ENCODE measurements at places on chromosomes 11 and 22.

DNA sequence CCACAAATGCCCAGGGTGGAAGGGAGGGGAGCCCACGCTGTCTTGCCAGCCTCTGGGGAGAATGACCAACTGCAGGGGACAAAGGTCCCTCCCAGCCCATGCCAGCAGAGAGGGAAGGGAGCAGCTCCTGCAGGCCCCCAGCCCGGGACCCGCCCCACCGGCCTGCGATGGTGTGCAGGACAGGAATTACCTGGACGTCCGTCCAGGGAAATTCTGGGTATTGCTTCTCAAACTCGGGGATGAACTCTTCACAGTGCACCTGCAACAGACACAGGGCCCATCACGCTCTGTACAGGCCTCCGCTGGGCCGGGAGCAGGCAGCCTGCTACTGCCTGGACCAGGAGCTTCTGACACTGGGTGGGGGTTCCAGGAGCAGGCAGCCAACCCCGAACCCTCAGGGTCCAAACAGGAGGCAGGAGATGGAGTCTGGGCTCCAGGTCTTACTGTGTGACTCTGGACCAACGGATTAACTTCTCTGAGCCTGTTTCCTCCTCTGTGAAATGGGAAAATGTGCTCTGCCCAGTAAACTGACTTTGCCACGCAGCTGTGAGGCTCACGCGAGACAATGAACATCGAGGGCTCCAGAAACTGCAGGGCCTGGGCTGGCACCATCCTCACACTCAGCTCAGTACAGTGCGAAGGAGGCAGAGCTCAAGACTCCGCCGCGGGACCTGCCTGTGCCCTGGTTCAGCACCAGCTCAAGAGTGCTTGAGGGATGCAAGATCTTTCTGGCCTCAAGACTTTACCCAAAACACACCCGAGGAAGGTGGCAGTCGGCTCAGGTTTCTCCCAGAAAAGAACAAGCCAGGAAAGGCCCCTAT, 17.4 kb downstream of the TTLL12 start:
- no peak for DNase-seq

DNA sequence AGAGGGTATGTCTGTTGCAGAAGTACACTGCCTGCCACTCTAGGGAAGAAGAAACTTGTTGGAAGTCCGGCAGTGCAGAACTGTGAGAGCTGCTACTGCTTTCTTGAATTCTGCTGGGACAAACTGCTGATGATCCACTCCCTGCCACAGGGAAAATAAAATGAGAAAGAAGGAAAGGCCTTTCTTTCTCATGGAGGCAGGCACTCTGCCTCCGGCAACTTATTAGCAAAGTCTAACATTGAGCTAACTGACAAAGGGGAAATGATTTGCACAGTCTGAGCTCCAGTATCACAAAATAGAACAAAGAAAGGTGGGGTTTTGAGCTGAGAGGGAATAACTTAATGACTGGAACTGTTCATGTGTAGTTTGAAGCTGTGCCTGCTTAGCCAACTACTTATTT, 134.6 kb downstream of the AASDHPPT start:
- no peak for DNase-seq

- DNase-seq: no peak
Measured at GRCh38 chr11:57972013-57972367, 51.7 kb upstream of the OR9Q1 start.

GRCh38 chr11:134752964-134753770, 341.1 kb upstream of the B3GAT1 start:
- DNase-seq: no peak

- DNase-seq: no peak
Measured at GRCh38 chr11:29063630-29064361, 953.0 kb downstream of the KCNA4 start.

DNA sequence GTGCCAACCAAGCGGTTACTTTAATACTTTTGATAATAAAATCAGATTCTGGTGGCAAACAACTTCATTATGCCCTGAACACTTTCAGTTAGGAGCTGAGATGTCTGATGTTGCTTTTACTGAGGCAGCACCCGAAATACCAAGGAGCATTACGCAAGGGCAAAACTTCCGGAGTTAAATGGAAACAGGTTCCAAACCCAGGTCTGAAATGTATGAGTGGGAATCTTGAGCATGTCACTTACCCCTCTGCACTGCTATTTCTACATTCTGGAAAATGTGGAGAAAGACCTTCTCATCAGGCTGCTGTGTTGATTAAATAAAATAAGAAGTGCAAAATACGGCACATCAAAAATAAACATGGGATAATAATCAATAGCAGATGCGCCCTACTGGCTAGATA, 315.1 kb downstream of the LARGE1 start:
- no peak for DNase-seq

- no peak for DNase-seq
Measured at GRCh38 chr11:695288-695537, 191 bp upstream of the DEAF1 start.

GRCh38 chr22:43126501-43127165, 16.1 kb downstream of the BIK start:
- no peak for DNase-seq

GRCh38 chr11:46625406-46625805, 8.1 kb downstream of the ATG13 start:
- DNase-seq: no peak

DNA sequence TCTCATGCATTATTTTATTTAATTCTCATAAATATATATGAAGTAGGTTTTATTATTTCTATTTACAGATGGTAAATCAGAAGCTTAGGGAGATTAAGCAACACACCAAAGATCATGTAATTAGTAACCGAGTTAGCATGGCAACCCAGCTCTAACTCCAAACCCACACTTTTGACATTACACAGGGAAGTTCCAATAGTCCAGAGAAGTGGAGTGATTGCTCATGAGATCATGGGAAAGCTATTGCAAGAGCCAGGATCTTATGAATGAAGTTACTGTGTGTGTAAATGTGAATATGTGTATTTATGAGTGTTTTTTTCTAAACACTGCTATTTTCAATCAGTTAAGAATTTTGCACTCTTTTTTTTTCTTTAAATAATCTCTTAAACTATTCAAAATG, 225.8 kb upstream of the KIRREL3 start:
- no peak for DNase-seq

DNA sequence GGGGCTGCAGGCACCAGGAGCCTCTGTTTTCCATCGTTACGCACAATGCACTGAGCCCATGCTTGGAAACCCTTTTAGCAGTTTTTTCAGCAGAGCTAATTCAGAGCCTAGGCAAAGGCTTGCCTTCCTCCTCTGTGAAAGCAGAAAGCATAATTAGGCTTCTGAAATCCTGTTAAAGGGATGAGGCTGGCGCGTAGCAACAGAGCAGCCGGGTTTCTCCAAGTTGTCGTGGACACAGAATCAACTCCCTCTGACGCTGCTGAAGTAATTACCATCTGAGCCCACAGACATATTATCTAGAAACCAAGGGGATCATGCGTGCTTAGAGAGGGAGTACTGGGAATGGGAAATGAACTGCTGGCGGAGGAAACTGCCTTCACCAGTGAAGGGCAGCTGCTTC, 85.4 kb downstream of the MYO18B start:
- DNase-seq: no peak

DNA sequence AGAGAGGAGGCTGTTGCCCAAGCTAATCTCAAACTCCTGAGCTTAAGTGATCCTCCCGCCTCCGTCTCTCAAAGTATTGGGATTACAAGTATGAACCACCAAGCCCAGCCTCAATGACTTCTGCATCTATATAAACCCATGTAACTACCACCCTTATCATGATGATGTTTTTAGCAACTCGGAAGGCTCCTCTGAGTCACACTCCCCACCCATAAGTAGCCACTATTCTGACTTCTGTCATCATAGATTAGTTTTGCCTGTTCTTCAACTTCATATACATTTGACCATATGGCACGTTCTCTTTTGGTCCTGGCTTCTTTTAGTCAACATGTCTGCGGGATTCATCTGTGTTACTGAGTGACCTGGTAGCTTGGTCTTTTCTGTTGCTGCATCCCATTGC, 6.4 kb upstream of the FOSL1 start:
- DNase-seq: no peak

GRCh38 chr11:94401773-94402265, 600 bp upstream of the GPR83 start:
- no peak for DNase-seq

GRCh38 chr11:22157531-22157930, 35.4 kb upstream of the ANO5 start:
- DNase-seq: no peak

DNA sequence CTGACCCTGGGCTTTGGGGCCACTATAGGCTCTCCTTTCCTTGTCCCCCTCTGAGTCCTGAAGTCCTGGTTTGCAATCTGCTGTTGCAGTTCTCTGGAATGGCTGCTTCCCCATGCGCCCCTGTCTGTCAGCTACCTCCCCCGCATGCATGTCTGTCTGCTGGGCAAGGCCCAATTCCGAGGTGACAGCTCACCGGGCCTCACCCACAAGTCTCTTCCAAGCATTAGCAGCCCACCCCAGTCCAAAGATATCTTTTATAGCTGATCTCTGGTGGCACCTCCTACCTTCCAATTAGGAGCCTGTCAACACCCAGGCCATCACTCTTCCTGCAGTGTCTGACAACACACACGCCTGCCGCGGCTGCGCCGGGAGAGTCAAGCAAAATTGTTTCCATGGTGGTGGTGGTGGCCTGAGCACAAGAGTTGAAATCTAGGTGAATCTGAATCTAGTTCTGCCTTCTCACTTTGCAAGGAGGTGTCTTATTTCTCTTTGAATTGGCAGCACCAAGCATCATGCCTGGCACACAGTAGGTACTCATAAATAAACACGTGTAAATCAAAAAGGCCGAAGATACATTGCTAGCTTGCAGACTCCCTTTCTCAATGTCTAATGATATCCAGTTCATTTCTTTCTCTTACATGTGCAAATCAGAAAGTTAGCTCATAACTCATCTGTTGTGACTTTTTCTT, 1.2 kb upstream of the LMO2 start:
- DNase-seq: no peak

- no peak for DNase-seq
Measured at GRCh38 chr22:44956840-44957767, 52.7 kb downstream of the PHF21B start.

DNA sequence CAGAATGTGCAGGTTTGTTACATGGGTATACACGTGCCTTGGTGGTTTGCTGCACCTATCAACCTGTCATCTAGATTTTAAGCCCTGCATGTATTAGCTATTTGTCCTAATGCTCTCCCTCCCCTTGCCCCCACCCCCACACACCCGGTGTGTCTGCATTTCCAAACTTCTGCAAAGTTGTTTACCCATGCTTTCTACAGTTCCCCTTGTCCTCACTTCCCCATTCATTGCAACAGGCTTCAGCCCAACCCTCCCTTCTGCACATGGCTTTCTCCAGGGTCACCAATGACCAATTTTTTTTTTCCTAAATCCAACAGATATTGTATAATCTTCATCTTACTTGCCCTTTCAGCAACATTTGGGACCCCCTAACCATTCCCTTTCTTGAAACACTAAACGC, 32.0 kb upstream of the NUP50 start:
- DNase-seq: no peak

GRCh38 chr22:35113341-35113740, 47.4 kb downstream of the ISX start:
- no peak for DNase-seq

DNA sequence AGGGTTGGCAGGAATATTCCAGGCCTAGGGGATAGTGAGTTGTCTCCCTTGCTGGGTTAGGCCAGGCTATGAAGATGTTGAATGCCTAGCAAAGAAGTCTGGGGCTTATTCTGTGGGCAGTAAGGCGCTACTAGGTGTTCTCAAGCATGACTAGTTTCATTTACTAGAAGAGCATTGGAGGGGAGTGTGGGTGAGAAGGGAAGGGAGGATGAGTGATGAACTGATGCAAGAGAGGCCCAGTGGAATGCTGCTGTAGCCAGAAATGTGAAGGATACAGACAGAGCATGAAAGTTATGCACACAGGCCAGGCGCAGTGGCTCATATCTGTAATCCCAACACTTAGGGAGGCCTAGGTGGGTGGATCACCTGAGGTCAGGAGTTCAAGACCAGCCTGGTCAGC, 33.5 kb downstream of the POU2F3 start:
- DNase-seq: no peak

- no peak for DNase-seq
Measured at GRCh38 chr11:35321532-35322317, 97.6 kb downstream of the SLC1A2 start.

- no peak for DNase-seq
Measured at GRCh38 chr11:69770540-69770939, 4.6 kb downstream of the FGF4 start.

GRCh38 chr22:19928207-19928606, 13.4 kb upstream of the COMT start:
- no peak for DNase-seq

DNA sequence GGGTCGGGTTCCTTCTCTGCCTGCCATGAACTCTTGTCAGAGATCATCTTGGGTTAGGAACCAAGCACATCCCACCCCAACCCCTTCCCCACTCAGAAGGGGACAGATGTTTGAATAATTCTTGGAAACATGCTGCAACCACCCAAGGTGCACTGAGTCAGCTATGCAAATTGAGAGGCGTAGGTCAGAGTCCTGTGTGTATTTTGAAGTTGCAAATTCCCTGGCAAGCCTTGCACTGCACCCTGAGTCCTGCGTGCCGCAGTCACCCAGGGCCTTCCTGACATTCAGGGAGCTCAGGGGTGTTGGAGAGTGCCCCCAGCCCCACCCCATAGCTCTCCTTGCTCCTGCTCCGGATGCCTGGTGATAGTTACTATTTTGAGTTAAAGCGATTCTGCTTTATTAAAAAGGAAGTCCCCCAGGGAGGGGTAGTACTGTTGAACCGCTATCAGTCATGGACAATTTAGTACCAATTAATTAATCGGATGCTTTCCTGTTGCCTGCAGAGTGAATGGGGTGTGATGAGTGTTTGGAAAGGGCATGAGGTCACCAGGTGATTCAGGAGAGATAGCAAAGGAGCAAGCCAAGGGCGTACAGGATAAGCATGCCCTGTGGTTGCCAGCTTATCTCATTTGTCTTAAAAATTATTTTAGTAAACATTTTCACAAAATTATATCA, 123.7 kb downstream of the GRIK4 start:
- no peak for DNase-seq

DNA sequence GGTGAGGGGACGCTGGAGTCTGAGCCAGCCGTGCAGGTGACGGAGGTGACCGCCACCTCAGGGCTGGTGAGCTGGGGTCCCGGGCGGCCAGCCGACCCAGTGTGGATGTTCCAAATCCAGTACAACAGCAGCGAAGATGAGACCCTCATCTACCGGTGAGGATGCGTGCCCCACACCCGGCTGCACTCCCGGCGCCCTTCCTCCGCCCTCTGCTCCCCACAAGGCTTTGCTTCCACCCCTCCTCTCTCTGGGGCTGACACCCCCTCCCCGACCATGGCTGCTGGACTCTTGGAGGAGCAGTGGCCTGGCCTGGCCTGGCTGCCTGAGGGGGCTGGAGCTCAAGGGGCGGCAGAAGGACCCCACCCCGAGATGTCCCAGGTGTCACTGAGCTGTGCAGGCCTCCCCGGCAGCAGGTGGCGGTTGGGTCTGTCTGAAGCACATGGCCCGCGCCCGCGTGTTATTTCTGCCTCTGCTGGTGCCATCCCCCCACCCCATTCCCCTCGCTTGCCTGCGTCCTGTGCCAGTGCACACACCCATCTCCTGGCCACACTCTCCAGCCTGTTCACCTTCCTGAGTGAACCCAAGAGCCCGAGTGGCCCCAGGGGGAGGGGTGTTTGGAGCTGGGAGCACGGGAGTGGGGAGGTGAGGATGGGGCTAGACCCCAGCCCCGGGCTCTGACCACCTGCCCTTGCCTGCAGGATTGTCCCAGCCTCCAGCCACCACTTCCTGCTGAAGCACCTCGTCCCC, 2.2 kb downstream of the LRFN4 start:
- no peak for DNase-seq

GRCh38 chr11:107591378-107592230, 657 bp downstream of the ELMOD1 start:
- DNase-seq: no peak

- DNase-seq: no peak
Measured at GRCh38 chr22:38948181-38948940, 9.0 kb upstream of the APOBEC3A start.

GRCh38 chr22:23563111-23563510, 17.0 kb downstream of the IGLL1 start:
- DNase-seq: no peak
